ENCODE measurements at places on chromosomes 12 and 14. TPM values are rescaled to one million over a fixed set of nuclear protein-coding genes. Genes with fewer than 3 reads are reported as not detected.

- DNase-seq: no peak
Observed at GRCh38 chr12:132270969-132271754, 58.2 kb downstream of the GALNT9 start.

GRCh38 chr14:103393676-103394626 is 8.7 kb downstream of the MARK3 start:
- DNase-seq: no peak

DNA sequence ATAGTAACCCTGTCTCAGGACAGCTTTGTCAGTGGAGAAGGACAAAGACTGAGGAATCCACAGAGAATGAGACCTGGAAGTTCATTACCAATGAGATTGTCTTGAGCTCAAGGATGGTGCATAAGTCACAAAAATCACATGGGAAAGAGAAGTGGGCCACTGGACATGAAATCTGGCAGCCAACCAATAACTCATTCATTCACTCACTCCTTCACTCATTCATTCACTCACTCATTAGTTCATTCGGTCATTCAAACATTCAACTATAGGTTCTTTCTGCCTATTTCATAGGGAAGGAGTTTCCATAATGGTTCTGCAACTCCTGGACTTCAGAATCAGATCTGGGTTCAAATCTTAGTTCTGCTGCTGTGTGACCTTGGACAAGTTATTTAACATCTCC is 18.2 kb upstream of the WSCD2 start:
- no peak for DNase-seq

The NANOG gene
- polyA plus RNA-seq: not detected

The ACVR1B gene
- 11.8 TPM for polyA plus RNA-seq

GRCh38 chr12:126362493-126362892 is 1297.3 kb downstream of the AACS start:
- DNase-seq: no peak

DNA sequence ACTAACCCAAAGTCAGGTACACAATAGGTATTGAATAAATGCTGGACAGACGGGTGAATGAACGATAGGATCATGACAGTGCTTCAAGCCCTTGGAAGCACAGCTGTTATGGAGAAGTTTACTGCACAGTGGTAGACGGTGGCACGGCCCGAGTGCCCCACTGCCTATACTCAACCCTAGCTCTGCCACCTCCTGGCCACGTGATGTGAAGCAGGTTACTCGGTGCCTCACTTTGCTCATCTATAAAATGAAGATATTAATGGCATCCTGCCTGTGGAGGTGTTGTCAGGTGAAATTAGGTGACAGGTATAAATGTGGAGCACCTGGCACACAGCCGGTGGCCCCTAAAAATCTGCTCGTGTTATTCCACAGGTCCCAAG is 5.8 kb downstream of the ASB2 start:
- no peak for DNase-seq

- DNase-seq: no peak
Observed at GRCh38 chr14:58071341-58071740, 80.7 kb downstream of the ARMH4 start.

The AQP6 gene
- polyA plus RNA-seq: 0.57 TPM

The TOX4 gene
- 94.6 TPM for polyA plus RNA-seq

GRCh38 chr14:104428333-104428851 is 151.2 kb upstream of the C14orf180 start:
- no peak for DNase-seq

GRCh38 chr14:52860910-52861309 is 69.5 kb upstream of the GNPNAT1 start:
- DNase-seq: no peak

GRCh38 chr12:89948271-89949175 is 239.9 kb upstream of the ATP2B1 start:
- DNase-seq: no peak

- DNase-seq: no peak
Observed at GRCh38 chr12:68451261-68452077, 119.3 kb upstream of the MDM1 start.

The ATL1 gene
- polyA plus RNA-seq: 6.8 TPM

The CACNA1C gene
- not detected for polyA plus RNA-seq

GRCh38 chr12:64522316-64522715 is 70.4 kb downstream of the TBK1 start:
- no peak for DNase-seq

DNA sequence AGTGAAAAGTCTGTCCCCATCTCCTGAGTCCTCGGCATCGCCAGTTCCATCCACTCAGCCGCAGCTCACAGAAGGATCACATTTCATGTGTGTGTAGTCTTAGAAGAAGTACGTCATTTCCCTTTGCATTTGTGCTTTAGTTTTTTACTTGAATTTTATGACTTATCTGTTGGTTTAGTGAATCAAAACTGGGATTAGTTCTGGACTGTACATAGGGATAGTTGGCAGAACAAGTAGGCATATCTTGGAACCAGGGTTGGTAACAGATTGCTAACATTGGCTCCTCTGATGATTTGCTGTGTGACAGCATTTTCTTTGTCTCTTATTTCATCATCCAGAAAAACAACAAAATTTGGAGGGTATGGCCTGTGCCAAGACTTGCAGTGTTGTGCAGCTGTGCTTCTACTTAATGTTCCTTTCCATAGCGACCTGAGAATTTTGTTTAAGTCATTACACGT is 69.6 kb upstream of the AEBP2 start:
- no peak for DNase-seq

The KMT2D gene
- polyA plus RNA-seq: 9.8 TPM

GRCh38 chr12:128531170-128531569 is 264.2 kb downstream of the TMEM132C start:
- no peak for DNase-seq

DNA sequence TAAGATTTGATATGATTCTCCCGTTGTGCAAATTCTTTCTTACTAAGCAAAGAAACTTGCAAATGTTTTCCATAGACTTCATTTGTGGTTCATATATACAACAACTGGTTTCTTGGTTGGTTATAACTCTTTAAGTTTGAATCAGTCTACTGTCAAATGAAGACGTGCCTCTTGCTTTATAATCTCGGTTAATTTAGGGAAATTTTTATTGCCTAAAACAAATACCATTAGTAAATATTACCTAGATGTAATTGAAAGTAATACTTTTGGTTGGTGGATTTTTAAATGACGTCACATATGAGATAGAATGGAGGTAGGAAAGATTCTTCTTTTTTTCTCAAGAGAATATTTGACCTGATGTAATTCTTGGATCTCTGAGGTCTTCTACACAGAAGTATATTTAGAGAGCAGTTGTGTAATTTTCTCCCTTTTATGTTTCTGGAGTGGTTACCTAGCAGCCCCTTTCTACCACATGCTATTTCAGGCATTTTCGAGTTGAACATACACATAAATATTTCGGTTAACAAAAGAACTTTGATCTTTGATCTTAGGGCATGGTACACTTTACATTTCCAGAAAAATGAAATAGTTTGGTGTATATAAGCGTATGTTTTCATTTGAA is 1.7 kb downstream of the ATF7IP start:
- no peak for DNase-seq

GRCh38 chr14:65949711-65950516 is 536.3 kb upstream of the CCDC196 start:
- no peak for DNase-seq

GRCh38 chr12:50786498-50787231 is 22.8 kb downstream of the ATF1 start:
- DNase-seq: peak; percentile 92

- DNase-seq: no peak
Observed at GRCh38 chr14:99968191-99968920, 96.9 kb upstream of the EVL start.

DNA sequence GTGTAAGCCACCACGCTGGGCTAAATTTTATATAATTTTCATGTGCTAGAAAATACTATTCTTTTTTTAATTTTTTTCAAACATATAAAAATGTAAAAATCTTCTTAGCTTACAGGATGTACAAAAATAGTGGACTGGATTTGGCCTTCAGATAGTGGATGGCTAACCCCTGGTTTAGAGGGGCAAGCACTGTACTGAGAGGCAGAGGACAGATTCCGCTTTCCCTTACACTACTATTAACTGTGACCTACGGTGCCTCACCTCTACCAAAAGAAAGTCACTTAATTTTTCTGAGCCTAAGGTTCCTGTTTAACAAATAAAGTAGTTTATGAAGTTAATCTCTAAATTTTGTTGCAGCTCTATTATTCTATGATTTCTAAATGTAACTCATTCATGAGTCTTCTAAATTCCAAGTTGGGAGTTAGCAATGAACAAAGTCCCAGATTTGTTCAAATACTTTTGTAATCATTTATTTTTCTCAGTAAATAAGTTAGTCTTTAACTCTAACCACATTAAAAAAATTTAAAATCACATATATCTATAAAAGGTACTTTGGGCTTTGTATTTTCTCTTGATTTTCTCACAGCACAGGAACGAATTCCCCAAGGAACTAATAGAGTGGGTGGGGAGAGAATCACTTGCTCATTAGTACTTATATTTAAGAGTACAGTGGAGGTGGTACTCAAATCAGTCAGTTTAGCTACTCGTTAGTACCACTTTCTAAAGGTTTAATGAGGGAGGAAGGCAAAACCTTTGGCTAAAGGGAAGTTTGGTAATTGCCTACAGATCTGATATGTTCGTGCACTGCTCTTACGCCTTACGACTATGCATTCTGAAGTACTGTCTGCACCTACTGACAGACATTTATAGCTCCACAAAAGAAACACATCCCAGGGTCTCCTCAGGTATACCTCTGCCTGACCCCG is 33.7 kb downstream of the SLC15A5 start:
- no peak for DNase-seq

- DNase-seq: no peak
Observed at GRCh38 chr14:22994762-22995275, 12.5 kb upstream of the AJUBA start.

GRCh38 chr12:126727218-126728075 is 1539.5 kb upstream of the TMEM132C start:
- DNase-seq: no peak

The CRIP1 gene
- 1.7 TPM for polyA plus RNA-seq

GRCh38 chr12:75807494-75807893 is 224.1 kb downstream of the PHLDA1 start:
- no peak for DNase-seq

The RBP5 gene
- not detected for polyA plus RNA-seq

The ANO4 gene
- 11.2 TPM for polyA plus RNA-seq

DNA sequence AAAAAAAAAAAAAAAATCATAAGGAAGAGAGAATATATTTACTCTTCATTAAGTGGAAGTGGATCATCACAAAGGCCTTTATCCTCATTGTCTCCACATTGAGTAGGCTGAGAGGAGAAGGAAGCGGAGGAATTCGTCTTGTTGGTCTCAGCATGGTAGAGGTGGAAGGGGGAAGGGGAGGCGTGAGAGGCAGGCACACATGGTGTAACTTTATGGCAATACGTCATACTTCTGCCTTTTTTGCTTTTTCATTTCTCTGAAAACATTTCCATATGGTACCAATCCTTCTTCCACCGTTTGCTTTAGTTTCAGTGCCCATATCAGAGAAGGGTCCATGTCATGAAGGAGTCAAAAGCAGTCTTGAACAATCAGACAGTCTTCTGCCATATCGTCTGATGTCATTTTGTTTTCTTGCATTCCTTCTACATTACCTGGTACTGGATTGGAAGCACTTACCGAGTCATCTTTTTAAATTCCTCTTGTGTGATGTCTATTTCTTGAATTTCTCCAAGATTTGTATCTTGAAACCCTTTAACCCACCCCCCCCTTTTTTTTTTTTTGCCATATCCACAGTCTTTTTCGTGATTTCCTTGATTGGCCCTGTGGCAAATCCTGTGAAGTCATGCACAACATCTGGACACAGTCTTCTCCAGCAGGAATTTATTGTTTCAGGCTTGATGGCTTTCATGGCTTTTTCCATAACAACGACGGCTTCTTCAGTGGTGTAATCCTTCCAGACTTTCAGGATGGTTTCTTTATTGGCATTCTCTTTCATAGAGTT is 8.9 kb downstream of the FUT8 start:
- no peak for DNase-seq

GRCh38 chr12:57090490-57090889 is 1.6 kb downstream of the NAB2 start:
- no peak for DNase-seq

The IRAK3 gene
- polyA plus RNA-seq: 0.17 TPM

The LRFN5 gene
- polyA plus RNA-seq: not detected

DNA sequence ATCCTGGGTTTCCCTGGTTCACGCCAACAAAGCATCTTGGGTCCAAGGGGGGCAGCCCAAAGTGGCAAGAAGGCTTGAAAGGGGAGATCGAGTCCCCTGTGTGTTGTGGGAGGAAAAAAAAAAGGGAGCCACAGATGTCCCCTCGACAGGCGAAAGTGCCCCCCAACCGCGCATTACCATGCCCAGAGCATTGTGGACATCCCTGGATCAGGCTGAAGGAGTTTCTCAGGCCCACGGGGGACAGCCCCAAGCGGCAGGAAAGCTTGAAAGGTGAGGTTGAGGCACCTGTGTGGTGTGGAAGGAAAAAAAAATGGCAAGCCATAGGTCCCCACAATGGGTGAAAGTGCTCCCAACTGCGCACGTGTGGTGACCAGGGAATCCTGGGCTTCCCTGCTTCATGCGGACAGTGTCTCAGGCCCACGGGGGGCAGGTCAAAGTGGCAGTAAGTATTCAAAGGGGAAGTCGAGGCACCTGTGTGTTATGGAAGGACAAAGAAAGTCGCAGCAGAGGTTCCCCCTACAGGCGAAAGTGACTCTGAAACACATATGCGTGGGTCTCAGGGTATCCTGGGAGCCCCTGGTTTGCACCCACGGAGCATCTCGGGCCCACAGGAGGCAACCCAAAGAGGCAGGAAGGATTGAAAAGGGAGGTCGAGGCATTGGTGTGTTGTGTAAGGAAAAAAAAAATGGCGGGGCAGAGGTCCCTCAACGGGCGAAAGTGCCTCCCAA is 580.1 kb downstream of the ALG10 start:
- DNase-seq: no peak

The C1R gene
- 8.0 TPM for polyA plus RNA-seq

The TC2N gene
- polyA plus RNA-seq: 22.6 TPM

- no peak for DNase-seq
Observed at GRCh38 chr12:124861492-124861891, 2.2 kb downstream of the SCARB1 start.

The RTL1 gene
- not detected for polyA plus RNA-seq

DNA sequence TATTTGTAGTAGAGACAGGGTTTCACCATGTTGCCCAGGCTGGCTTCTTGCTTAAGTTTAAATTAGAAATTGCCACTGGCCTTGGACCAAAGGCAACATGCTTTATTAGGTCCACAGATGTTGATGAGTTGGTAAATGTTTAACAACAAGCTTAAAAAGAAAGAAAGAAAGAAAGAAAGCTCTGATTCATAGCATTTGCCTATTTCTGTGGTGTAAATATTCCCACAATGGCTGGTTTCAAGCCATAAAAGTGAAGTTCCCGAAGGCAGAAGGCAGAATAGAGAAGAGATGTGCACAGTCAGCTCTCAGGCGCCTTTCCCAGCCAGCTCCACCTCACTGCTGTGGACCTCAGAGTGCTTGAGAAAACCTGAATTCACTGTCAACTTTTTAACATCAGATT is 26.4 kb downstream of the KCNK13 start:
- no peak for DNase-seq

- DNase-seq: no peak
Observed at GRCh38 chr12:124902916-124903315, 11.5 kb downstream of the UBC start.

GRCh38 chr14:35515916-35516315 is 18.0 kb upstream of the INSM2 start:
- DNase-seq: no peak

The NPFF gene
- polyA plus RNA-seq: not detected

The LBHD2 gene
- not detected for polyA plus RNA-seq

The RNF212B gene
- not detected for polyA plus RNA-seq
